ENCODE measurements at places on chromosomes 3 and 15. TPM values are rescaled to one million over a fixed set of nuclear protein-coding genes. Genes with fewer than 3 reads are reported as not detected.

The FGD5 gene
- total RNA-seq, result not detected

The DPPA2 gene
- total RNA-seq, result not detected

The GASK1A gene
- not detected for total RNA-seq

The LMAN1L gene
- not detected for total RNA-seq

The IL20RB gene
- 1.0 TPM for total RNA-seq

The AMT gene
- total RNA-seq, result 0.38 TPM

The PARL gene
- total RNA-seq, result 66.4 TPM

The CLSTN2 gene
- total RNA-seq, result 0.02 TPM

The CPN2 gene
- total RNA-seq, result not detected

The TIMP4 gene
- 13.6 TPM for total RNA-seq

The P2RY14 gene
- total RNA-seq, result not detected

The CYP8B1 gene
- total RNA-seq, result not detected

The RTP1 gene
- not detected for total RNA-seq

The GP5 gene
- total RNA-seq, result not detected

The SEC22A gene
- 17.0 TPM for total RNA-seq

The LYZL4 gene
- not detected for total RNA-seq

The USP4 gene
- 13.4 TPM for total RNA-seq

The THAP10 gene
- 4.1 TPM for total RNA-seq

The ITIH1 gene
- not detected for total RNA-seq

The IMPG2 gene
- 0.01 TPM for total RNA-seq

The ULK4 gene
- 5.6 TPM for total RNA-seq

The ACP3 gene
- total RNA-seq, result 0.10 TPM

The LDHAL6B gene
- total RNA-seq, result not detected

The ARNT2 gene
- 16.5 TPM for total RNA-seq

The ERICH6 gene
- total RNA-seq, result not detected
